SK-N-DZ (cell line): ENCODE measurements at places on chromosomes 2 and 18.

DNA sequence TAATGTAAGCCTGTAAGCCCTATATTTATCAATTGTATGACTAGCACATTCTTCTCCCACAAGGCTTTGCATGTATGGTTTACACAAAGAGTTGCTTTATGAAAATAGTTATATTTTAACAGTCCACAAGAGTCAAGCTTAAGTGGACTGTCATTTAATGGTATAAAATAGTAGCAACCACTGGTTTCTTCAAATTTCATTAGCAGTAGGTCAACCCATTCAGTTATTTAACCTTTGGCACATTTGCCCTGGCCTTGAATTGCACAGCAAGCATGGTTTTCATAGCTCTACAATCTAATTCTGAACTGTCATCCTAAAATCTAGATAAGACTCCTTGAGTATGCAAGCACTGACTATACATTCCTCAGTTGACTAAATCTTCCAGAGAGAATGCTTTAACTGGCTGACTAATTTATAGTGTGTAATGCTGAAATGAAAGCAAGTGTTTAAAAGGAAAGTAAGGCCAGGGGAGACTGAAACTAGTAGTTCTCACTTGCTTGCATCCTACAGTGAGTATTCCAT lies 1.8 kb downstream of the DPP4 start:
- DNase-seq, result no peak

GRCh38 chr2:144194326-144195071 lies 325.4 kb downstream of the ZEB2 start:
- no peak for DNase-seq

DNA sequence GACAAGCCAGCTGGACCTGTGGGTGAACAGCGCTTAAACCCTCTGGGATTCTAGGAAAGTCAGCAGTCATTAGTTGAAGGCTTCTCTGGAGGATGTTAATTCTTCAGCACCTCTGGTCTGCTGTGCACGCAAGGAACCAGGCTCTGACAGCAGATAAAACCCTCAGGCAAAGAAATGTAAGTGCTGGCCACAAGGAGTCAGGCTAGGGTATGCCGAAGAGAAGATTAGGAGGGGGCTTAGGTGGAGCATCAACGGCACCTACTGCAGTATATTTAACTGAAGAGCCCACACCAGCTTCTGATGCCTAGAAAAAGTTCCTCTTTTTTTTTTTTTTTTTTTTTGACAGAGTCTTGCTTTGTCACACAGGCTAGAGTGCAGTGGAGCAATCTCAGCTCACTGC lies 304.2 kb upstream of the MC4R start:
- DNase-seq, result no peak

DNA sequence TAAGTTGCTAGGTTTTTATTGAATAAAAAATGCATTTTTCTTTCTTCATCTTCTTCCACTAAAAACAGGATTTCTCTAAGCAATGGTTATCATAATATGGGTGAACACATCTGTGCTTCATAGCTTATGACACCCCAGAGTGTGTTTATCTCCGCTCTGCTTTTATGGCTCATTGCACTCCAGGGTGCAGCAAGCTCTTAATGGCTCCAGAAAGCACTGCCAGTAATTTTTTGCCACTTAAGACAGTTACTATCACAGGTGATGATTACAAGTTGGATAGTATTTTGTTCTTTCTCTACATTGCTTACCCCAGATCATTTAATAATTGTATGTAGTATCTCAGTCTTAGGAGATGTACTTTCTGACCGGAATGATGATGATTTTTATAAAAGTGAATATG lies 239.3 kb upstream of the CDH20 start:
- DNase-seq, result no peak

DNA sequence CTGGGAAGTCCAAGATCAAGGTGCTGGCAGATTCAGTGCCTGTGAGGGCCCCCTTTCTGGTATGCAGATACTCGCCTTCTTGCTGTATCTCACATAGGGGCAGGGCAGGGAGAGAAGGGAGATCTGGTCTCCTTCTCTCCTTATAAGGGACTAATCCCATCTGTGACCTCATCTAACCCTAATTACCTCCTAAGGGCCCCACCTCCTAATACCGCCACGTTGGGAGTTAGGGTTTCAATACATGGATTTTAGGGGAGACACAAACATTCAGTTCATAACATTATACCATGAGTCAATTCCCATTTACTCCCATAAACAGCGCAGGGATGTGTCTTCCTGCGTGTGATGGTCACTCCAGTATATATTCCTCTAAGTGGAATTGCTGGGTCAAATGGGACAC lies 73.8 kb upstream of the TXNDC2 start:
- no peak for DNase-seq
